ENCODE measurements at places on chromosomes 12 and 14.

GRCh38 chr12:87439990-87440827 is 589.0 kb downstream of the C12orf50 start:
- H3K27me3 ChIP-seq, result no peaks in the 10 kb centered on the region
- H3K4me3 ChIP-seq, result no peak overlapping the region
- no peaks in the 10 kb centered on the region for H3K4me1 ChIP-seq
- peak; percentile 43 for DNase-seq
- H3K27ac ChIP-seq, result no peak overlapping the region

- H3K4me1 ChIP-seq, result no peaks in the 10 kb centered on the region
- H3K36me3 ChIP-seq, result no peaks in the 10 kb centered on the region
- no peak overlapping the region for H3K27ac ChIP-seq
- H3K4me3 ChIP-seq, result no peak overlapping the region
These were observed 9.7 kb upstream of the SLC15A4 start for GRCh38 chr12:128833418-128833817.

DNA sequence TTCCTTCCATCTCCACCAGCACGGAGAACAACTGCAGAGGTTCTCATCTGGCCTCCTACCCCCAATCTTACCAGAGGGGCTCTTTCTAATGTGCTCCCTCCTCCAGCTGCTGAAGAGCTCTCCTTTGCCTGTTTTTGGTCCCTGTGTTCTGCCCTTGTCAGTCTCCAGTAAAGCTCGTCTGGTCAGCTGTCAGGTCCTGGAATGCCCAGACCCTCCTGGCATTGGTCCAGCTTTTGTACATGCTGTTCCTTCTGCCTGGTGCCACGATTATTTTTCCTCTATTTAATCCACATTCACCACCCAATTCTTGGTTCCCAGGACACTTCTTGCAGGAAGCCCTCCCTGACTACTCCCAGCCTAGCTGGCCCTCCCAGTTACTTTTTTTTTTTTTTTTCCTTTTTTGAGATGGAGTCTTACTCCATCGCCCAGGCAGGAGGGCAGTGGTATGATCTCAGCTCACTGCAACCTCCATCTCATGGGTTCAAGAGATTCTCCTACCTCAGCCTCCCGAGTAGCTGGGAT is 6.5 kb downstream of the SLC8B1 start:
- no peaks in the 10 kb centered on the region for H3K36me3 ChIP-seq
- no peaks in the 10 kb centered on the region for H3K27me3 ChIP-seq
- no peak for DNase-seq
- H3K4me1 ChIP-seq, result peaks cover 24% of the 10 kb centered on the region

DNA sequence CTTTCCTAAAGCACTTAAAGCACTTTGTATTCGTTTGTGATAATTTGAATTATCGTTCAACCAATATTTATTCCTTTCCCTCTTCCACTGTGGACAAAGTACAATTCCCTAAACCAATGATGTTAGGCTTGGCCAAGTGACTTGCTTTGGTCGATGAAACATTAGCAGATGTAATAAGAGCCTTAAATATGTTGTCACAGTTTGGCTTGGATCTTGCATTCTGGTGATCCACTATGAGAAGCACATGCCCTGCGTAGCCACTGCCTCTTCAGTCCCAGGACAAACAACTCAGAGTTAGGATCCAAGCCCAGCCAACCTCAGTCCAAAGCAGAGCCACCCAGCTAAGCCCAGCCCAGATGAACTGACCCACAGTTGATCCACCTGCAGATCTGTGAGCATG is 8.4 kb upstream of the C12orf75 start:
- H3K27ac ChIP-seq, result peak overlapping the region; percentile 79
- H3K27me3 ChIP-seq, result peaks cover 3% of the 10 kb centered on the region
- peaks cover 100% of the 10 kb centered on the region for H3K4me1 ChIP-seq
- peak; percentile 83 for DNase-seq
- peaks cover 10% of the 10 kb centered on the region for H3K36me3 ChIP-seq

DNA sequence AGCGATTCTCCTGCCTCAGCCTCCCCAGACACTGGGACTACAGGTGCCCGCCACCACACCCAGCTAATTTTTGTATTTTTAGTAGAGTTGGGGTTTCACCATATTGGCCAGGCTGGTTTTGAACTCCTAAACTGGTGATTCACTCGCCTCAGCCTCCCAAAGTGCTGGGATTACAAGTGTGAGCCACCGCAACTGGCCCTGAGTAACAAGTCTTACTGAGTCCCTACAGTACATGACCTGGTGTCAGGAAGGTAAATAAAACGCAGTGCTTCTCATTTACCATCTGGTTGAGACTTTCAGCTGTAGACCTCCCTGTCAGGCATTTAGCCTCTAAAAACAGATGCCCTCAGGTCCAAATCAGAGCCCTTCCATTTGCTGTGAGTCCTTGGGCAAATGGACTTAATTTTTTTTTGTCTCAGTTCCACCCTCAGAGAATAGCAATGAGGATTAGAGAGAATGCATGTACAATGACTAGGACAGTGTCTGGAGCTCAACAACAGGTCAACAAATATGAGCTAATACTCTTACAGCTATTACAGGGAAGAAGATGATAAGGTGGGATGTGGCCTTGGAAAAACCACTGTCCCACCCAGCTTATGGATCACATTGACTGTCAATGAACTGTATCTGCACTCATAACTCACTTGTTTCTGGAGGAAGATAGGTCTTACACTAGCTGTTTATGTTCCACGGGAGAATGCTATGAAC is 70.5 kb downstream of the PHLDA1 start:
- no peak overlapping the region for H3K27ac ChIP-seq
- H3K36me3 ChIP-seq, result no peaks in the 10 kb centered on the region
- no peaks in the 10 kb centered on the region for H3K27me3 ChIP-seq
- H3K4me1 ChIP-seq, result peaks cover 40% of the 10 kb centered on the region
- DNase-seq, result no peak
- no peak overlapping the region for H3K4me3 ChIP-seq

All from HFFc6 (cell line).